ENCODE measurements at places on chromosomes 6 and 20.
A peak's percentile ranks its signal among the peaks of the same experiment; 100 is the strongest.

DNA sequence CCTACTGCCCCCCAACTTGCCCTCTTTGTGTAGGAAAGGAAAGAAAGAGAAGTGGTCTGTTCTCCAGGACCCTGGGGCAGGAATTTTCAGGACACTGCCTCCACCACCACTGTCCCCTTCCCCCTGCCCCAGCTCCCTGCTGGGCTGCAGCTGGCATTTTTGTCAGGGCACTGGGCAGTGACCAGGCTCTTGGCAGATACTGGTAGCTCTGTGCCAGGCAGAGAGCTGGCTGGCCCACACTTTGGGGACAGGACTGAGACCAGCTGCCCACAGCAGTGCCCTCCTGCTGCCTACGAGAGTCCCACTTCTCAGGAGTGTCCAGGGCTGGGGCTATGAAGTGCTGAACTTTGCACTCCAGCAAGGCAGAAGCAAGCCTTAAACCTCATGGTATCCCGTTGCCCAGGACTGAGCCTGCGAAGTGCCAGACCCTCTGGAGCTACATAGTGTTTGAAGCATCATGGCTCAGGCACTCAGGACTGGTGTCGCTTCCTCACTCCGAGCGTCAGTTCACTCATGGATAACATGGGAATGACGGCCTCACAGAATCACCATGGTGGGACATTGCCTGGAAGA is 19.3 kb downstream of the SLC13A3 start:
- DNase-seq: no peak

DNA sequence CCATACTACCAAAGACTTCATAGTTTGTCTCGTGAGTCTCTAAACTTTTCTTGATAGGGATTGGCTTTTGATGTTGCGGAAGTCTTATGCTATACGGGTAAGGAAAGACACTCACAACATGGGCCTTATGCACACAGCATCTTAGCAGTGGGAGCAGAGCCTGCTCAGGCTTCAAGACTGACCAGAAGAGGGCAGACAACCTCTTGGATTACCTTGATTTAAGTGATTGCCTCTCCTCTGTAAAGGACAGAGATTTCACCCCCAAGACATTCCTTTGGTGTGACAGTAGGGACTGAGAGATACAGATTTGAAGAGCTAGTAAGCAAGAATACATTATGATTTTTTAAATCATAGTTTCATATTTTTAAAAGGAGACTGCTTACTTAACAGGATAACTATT is 71.0 kb upstream of the SAMD3 start:
- DNase-seq: no peak

DNA sequence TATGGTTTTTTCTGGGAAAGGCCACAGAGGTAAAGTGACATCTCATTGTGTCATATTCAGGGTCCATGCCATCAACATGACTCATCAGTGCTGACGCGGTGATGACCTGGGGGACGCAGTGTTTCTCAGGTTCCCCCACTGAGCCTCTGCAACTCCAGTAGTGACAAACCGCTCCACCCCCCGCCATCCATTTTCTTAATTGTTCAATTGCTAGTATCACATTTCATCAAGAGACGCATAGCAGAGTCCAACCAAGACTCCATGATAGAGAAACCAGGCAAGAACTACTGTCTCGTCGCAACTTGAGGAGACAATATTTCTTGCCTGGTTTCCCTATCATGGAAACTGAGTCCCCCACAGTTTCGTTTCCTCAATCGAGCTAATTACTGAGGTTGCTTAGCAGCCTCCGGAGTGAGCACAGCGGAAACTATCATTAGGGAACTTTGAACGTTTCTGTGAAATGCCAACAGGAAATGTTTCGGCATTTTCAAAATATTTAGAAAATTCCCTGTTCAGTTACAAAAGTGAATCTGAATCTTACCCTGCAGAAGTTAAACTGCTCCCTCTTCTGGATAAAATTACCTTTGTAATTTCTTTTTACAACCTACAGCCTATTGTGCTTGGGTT is 12.2 kb upstream of the SERPINB1 start:
- DNase-seq: no peak

DNA sequence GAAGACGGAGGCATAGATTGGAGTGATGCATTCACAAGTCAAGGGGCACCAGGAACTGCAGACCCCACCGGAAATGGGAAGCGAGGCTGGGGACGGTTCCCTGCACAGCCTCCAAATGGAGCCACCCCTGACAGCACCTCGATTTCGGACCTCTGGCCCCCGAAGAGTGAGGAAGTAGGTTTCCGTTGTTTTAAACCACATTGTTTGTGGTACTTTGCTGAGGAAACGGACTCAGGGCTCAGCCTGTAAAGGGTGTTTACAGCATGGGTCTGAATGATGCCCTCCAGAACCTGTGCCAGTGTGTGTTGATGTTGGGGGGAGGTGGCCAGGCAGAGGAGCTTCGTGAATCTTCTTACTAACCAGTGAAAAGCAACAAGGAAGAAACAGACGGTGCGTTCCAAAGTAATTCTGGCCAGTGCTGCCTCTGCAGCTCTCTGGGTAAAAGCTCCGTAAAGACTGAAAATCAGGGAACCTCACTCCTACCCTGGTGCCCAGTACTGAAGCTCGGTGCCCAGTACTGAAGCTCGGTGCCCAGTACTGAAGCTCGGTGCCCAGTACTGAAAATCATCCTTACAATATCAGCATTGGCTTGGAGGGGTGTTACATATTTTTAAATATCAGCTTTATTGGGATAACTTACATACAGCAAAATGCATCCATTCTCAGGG is 30.1 kb upstream of the CCR6 start:
- no peak for DNase-seq

DNA sequence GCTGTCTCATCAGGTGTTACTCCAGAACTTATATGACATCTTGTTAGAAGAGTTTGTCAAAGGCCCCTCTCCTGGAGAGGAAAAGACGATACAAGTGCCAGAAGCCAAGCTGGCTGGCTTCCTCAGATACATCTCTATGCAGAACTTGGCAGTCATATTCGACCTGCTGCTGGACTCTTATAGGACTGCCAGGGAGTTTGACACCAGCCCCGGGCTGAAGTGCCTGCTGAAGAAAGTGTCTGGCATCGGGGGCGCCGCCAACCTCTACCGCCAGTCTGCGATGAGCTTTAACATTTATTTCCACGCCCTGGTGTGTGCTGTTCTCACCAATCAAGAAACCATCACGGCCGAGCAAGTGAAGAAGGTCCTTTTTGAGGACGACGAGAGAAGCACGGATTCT is 43.7 kb upstream of the SMIM28 start:
- DNase-seq: no peak

- no peak for DNase-seq
These were observed 224.2 kb downstream of the CLIC5 start for GRCh38 chr6:45791211-45792168.

GRCh38 chr20:58308680-58309527 is 611 bp upstream of the RAB22A start:
- no peak for DNase-seq

GRCh38 chr20:19806806-19807190 is 48.7 kb downstream of the RIN2 start:
- peak; percentile 84 for DNase-seq

- no peak for DNase-seq
These were observed 28.2 kb downstream of the PDRG1 start for GRCh38 chr20:31923388-31924331.

DNA sequence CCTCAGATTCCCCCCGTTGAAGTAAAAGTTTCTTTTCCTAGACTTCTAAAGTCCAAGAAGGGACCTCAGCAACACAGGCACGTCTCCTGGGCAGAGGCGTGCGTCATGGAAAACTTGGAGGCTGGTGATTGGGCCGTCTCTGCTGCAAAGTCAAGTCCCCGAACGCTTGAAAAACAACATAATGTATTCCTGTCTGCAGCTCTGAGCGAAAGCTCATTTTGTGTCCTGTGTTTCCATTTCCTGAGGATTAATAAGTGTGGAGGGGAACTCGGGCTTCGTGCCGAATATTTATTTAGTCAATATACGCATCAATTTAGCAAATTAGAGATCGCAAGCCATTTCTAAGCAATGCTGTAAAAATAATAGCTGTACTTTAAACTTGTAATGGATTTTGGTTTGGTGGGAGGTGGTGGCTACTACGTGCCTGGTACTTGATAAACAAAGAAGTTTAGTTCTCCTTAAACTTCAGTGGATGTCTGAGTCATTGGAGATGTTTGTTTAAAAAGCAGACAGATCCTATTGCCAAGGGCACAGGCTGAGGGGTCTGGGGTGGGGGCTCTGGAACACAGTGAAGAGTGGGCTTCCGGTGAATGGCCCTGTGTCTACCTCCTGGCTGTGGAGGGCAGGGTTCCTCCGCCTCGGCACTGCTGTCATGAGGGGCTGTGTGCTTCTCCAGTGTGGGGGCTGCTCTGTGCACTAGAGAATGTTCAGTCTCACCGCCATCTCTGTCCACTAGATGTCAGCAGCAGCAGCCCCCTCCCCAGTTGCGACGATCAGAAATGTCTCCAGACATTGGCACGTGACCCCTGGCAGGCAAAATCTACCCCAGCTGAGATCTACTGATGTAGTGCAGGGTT is 21.8 kb downstream of the PCK1 start:
- no peak for DNase-seq

DNA sequence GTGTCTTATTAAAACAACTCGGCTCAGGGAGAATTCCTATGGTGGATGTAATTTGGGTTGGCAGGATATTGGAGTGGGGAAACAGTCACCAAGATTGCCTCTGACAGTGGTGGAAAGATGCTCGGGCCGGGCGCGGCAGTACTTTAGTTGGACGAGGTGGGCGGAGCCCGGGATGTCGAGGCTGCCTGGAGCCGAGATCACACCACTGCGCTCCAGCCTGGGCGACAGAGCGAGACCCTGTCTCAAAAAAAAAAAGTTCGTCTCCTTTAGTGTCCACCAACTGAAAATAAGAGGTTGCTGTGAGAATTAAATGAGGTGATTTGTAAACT is 621 bp downstream of the NOL7 start:
- no peak for DNase-seq

DNA sequence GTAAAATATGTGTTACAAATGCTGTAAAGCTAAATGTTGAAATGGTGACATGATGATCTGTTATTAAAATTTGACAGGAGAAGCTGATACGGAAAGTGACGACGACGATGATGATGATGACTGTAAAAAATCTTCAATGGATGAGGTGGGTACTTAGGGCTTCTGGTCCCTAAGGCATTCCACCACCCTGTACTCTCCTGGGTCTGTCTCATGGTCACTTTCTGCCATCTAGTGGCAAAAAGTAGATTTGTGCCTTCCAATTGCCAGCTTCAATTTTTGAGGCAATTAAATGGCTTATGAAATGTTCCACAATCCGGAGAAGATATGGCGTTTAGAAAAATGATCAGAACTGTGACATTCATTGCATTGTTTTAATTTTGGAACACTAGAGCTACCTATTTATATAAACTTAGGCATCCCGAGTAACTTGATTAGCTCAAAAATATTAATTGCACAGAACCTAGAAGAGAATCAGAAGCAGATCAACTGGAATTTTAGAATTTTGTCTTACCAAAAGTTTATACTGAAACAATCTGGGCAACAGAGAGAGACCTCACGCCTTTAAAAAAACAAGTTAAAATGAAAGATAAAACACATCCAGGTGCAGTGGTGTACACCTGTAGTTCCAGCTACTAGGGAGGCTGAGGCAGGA is 346.5 kb upstream of the PLCB4 start:
- DNase-seq: peak; percentile 51

DNA sequence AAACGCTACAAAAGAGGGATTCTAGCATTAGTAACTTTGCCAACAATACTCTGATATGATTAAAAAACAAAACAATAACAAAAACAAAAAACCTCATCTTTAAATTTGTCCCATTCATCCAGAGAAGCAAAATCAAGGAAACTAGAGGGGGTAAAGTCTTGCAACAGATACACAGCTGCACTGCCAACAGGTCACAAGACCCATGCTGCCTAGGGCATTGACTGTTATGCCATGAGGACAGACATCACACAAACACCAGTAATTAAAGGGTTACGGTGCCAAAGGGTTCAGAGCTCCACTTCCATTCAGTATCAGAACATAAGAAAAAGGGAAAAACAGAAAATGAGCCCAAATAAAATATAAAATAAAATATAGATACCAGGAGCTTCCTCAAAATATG is 1.6 kb downstream of the TBC1D20 start:
- DNase-seq: no peak

GRCh38 chr6:73734832-73735453 is 38.9 kb downstream of the CD109 start:
- no peak for DNase-seq

DNA sequence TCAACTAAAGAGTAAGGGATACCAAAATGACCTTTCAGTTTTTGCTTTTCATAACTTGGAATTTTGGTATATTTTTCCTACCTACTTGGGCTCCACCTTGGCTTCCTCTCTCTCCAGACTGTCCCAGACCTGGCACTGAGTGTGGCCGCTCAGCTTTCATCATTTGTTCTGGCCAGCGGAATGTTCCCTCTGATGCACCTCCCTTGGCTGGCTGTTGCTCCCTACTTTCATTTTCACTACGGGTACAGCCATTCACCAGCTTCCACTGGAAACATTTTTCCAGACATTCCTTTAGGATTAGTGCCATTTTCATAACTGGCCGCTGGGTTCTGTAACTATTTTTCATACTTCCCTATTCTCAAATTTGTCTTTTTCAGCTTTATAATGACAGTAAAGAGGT is 487.4 kb downstream of the TENT5A start:
- no peak for DNase-seq

DNA sequence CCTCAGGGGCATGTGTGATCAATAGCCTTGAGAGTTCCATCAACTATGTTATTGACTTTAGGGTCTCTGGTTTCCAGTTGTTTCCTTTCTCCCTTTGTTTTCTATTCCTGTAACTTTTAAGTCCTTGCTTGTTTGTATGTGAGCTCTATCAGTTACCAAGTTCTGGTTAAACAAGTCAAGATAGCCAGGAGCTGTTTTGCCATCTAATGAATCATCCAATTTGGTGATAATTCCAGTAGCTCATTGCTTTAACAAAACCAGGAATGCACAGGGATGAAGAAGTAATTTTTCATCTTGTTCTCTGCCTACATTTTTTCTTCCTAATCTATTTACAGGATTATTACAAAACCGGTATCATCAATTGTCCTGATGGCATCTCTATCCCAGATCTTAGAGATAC is 36.5 kb downstream of the KCTD20 start:
- no peak for DNase-seq

GRCh38 chr20:297925-298775 is 780 bp downstream of the ZCCHC3 start:
- peak; percentile 12 for DNase-seq
